ENCODE measurements at places on chromosomes 5 and 9.

DNA sequence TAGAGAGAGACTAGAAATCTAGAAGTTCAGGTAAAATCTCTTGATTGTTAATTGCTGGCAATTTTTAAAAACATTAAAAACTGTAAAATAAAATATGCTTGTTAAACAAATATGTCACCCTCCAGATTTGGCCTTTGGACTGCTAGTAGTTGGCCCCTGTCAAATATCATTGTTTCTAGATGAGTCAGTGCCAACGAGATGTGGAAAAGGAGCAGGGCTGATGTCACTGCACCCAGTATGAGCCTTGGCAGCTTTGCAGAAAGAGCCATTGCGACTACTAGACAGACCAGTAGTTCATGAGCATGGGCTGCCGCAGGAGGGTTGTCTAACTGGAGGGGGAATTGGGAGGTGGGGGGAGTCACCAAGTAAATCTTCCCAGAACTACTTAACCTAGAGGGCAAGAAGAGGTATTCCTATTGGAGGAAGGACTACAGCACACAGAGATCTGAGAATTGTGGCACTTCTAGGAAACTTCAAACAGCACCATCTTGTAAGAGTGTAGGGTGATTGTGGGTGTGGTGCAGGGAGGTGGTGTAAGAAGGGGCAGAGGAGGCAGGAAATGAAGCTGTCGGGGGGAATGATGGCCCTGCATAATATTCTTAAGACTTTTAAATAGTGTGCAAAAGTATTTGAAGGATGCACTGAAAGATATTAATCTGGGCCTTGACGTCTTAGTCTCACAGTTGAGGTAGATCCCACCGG is 7.1 kb upstream of the DOCK2 start:
- peak; percentile 80 for DNase-seq

GRCh38 chr5:169229342-169229892 is 71.5 kb downstream of the SLIT3 start:
- no peak for DNase-seq

- DNase-seq: no peak
Measured at GRCh38 chr9:89940625-89941024, 335.8 kb downstream of the GADD45G start.

DNA sequence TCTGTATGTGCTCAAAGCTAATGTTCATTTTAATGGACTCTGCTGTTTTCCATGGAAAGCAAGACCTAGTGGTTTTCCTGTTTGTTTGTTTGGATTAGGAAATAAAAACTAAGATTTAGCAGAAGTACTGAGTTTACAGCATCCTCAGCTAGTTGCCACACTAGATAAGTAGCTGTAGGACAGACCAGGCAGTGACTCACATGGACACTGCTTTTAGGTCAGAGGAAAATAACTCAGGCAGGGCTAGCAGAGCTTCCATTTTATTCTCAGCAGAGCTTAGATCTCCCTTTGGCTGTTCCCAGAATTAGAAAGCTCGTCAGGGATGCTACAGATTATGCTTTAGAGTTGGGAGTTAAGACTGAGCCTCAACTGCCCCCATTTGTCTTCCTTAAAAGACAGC is 204.4 kb downstream of the SH3GL2 start:
- DNase-seq: no peak

DNA sequence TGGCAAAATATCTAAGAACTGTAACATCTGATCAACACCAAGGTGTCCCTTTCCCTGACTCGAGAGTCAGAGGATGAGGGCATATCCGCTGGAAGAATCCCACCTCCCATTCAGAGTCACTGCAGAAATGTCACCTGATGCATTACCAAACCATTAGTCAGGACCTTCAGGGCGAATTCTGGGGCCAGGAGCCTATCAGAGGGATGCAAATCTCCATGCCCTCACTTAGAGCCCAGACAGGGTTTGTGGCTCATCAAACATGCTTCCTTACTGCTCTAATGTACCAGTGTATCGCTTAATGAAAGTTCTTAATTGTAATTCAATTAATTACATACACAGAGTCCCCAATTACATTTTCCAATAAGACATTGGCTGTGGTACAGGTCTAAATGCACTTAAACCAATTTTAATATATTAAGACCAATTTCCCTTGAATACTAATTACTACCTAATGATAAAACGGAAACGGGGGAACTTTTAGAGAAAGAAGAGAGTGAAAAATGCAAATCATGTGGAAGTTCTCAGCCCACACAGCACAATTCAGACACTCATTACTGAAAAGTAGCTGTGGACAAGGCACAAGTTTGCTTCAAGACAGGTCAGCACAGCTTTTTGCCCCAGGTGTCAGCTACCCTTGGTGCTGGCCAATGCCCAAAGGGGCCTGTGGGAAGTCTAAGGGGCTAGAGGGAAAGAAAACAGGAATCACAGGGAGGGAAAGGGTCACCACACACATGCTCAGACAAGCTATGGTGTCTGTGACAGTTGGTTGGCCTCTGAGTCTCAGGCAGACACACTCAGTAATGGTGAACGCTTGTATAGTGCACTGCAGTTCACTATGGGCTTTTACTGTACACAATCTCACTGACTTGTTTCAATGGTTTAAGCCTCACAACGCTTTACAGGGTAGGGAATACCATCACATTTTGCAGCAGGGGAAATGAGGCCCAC is 211.6 kb downstream of the MAPKAP1 start:
- DNase-seq: no peak

GRCh38 chr9:132260846-132261245 is 93.9 kb downstream of the SETX start:
- no peak for DNase-seq

Measured in GM04504 (cell line).